ENCODE measurements at places on chromosomes 5 and 9. TPM values are rescaled to one million over a fixed set of nuclear protein-coding genes. Genes with fewer than 3 reads are reported as not detected.

The NR4A3 gene
- total RNA-seq = 2.1 TPM

The LHX3 gene
- 0.09 TPM for total RNA-seq

The TOPORS gene
- total RNA-seq = 12.9 TPM

The IL33 gene
- total RNA-seq = 0.87 TPM

The IL4 gene
- total RNA-seq = not detected

The PCDHGA5 gene
- total RNA-seq = 0.15 TPM

The IL7R gene
- 0.46 TPM for total RNA-seq

The FAM240B gene
- total RNA-seq = not detected

The NR2F1-AS1 gene
- total RNA-seq = 4.1 TPM

The ISL1 gene
- total RNA-seq = not detected

The ENTREP1 gene
- 0.43 TPM for total RNA-seq

The SYK gene
- 0.09 TPM for total RNA-seq

The CMYA5 gene
- 0.19 TPM for total RNA-seq

The SELENOP gene
- 0.18 TPM for total RNA-seq

The C1QTNF2 gene
- 0.15 TPM for total RNA-seq

The CDH6 gene
- total RNA-seq = 0.09 TPM

The FREM1 gene
- total RNA-seq = not detected

The TYRP1 gene
- not detected for total RNA-seq

The MARCOL gene
- not detected for total RNA-seq

The SGTB gene
- 7.6 TPM for total RNA-seq

The ARID3C gene
- total RNA-seq = 0.23 TPM

The FOXD4L5 gene
- total RNA-seq = not detected

The FAM221B gene
- not detected for total RNA-seq

The SPINK13 gene
- not detected for total RNA-seq

The SLC25A48 gene
- 0.20 TPM for total RNA-seq

The RRAGA gene
- 129 TPM for total RNA-seq

The FOXE1 gene
- 4.5 TPM for total RNA-seq

The DNAH5 gene
- 1.3 TPM for total RNA-seq

The ITGA2 gene
- 21.7 TPM for total RNA-seq

The MPDZ gene
- total RNA-seq = 15.7 TPM

The MLANA gene
- total RNA-seq = not detected

The TRIM41 gene
- 29.3 TPM for total RNA-seq

The HARS1 gene
- total RNA-seq = 87.0 TPM

The PAEP gene
- 0.14 TPM for total RNA-seq

The SSBP2 gene
- 8.2 TPM for total RNA-seq

The CTNNAL1 gene
- 46.4 TPM for total RNA-seq

The DMRT3 gene
- not detected for total RNA-seq

The CDH18 gene
- not detected for total RNA-seq

The TMEM174 gene
- not detected for total RNA-seq

The KCNV2 gene
- not detected for total RNA-seq

The RBM22 gene
- total RNA-seq = 46.4 TPM

The KIF4B gene
- 0.05 TPM for total RNA-seq

The NME5 gene
- not detected for total RNA-seq

The C5orf58 gene
- total RNA-seq = not detected

The BRD8 gene
- 55.0 TPM for total RNA-seq

The OBP2B gene
- not detected for total RNA-seq

The TMC1 gene
- total RNA-seq = not detected

The SHOC1 gene
- not detected for total RNA-seq

The JAKMIP2 gene
- total RNA-seq = not detected

The PCDHA4 gene
- total RNA-seq = 1.5 TPM
